ENCODE measurements at places on chromosomes 12 and 14.

DNA sequence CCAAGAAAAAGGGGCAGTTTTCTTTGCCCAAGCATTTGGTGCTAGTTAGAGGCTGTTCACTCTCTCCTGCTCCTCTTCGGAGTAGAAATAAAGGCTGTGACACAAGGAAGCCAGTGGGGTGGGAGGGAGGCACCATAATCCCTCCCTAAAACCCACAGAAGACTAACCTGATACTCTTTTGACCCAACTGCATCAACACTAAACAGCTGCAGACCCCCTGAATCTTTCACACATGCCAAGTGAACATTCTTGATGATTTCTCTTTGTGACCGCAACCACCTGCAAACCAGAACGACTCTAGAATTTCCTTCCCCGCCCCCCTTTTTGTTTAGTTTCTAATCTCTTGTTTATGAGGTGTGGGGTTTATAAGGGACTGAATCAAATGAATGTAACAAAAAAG lies 175.8 kb upstream of the BCL2L14 start:
- peaks cover 3% of the 10 kb centered on the region for H3K36me3 ChIP-seq
- H3K4me1 ChIP-seq, result no peaks in the 10 kb centered on the region

DNA sequence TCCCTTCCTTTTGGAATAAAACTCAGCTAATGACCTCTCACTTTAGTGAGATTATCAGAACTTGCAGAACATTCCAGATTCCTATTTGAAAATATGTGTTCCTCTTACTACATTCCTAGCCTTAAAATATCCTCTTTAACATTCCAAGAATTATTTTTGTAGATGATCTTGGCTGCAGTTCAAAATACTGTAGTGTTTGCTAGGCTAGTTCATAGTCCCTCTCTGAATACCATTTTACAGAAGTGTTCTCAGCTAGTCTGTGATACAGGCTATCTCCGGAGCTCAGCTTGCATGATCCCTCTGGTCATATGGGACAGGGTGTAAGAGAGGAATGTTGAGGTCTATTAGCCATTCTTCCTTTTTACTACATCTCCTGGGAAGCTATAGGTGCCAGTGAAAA lies 17.6 kb upstream of the GPR33 start:
- no peaks in the 10 kb centered on the region for H3K4me1 ChIP-seq
- H3K27me3 ChIP-seq, result no peaks in the 10 kb centered on the region
- no peaks in the 10 kb centered on the region for H3K36me3 ChIP-seq
- DNase-seq, result no peak

GRCh38 chr12:54208591-54208990 lies 19.8 kb upstream of the SMUG1 start:
- H3K27ac ChIP-seq, result no peak overlapping the region
- peaks cover 48% of the 10 kb centered on the region for H3K27me3 ChIP-seq
- no peaks in the 10 kb centered on the region for H3K4me1 ChIP-seq
- no peak overlapping the region for H3K4me3 ChIP-seq

- no peak for DNase-seq
- H3K27me3 ChIP-seq, result no peaks in the 10 kb centered on the region
- H3K4me1 ChIP-seq, result no peaks in the 10 kb centered on the region
- no peak overlapping the region for H3K4me3 ChIP-seq
Observed at GRCh38 chr14:38211255-38211735, 3.6 kb downstream of the SSTR1 start.

- no peak overlapping the region for H3K4me3 ChIP-seq
- H3K27me3 ChIP-seq, result no peaks in the 10 kb centered on the region
- no peaks in the 10 kb centered on the region for H3K4me1 ChIP-seq
- H3K27ac ChIP-seq, result no peak overlapping the region
- no peaks in the 10 kb centered on the region for H3K36me3 ChIP-seq
Observed at GRCh38 chr12:27682534-27682933, 13.7 kb upstream of the REP15 start.

DNA sequence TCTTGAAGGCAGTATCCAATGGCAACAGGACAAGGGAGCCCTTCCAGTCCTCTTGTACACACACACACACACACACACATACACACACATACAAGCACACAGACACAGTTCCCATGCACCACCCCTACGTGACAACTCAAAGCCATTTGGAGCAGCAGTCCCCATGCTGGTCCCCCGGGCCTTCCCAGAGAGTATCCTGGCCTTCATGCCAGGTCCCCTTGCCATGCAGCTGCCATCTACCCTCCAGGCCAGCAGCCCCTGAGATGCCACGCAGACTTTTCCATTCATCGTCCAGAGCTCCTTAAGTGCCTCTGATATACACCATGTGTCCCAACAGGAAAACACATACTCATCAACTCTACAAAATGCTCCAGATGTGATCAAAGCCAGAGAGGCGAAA lies 159.5 kb downstream of the ANO2 start:
- no peak overlapping the region for H3K27ac ChIP-seq
- DNase-seq, result no peak
- no peaks in the 10 kb centered on the region for H3K27me3 ChIP-seq
- H3K4me3 ChIP-seq, result no peak overlapping the region
- no peaks in the 10 kb centered on the region for H3K4me1 ChIP-seq

GRCh38 chr14:34845869-34846268 lies 29.3 kb downstream of the BAZ1A start:
- no peaks in the 10 kb centered on the region for H3K27me3 ChIP-seq
- no peaks in the 10 kb centered on the region for H3K4me1 ChIP-seq
- no peaks in the 10 kb centered on the region for H3K36me3 ChIP-seq
- no peak overlapping the region for H3K4me3 ChIP-seq
- no peak for DNase-seq

- H3K4me3 ChIP-seq, result no peak overlapping the region
- H3K27me3 ChIP-seq, result no peaks in the 10 kb centered on the region
- no peaks in the 10 kb centered on the region for H3K4me1 ChIP-seq
Observed at GRCh38 chr14:88473791-88474190, 81.0 kb downstream of the PTPN21 start.

GRCh38 chr12:64729909-64730587 lies 29.2 kb downstream of the GNS start:
- DNase-seq, result no peak
- no peaks in the 10 kb centered on the region for H3K36me3 ChIP-seq
- peak overlapping the region; percentile 2 for H3K27ac ChIP-seq

DNA sequence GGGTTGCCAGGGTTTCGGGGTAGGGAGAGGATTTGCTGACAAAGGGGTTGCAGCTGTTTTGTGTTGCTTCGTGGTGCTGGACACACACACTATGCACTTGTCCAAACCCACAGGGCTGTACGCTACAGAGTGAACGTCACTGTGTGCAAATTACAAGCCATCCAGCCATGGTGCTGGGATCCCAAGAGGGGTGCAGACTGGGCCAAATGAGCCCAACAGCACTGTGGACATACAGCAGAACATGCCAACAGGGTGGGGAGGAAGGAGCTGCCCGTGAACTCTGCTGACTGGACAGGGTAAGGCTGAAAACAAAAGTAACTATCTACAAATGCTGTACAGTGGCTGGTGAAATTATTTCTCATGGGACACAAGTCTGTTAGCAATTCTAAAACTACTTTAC lies 25.2 kb downstream of the POLE start:
- H3K4me3 ChIP-seq, result no peak overlapping the region
- no peak overlapping the region for H3K27ac ChIP-seq
- no peaks in the 10 kb centered on the region for H3K4me1 ChIP-seq
- no peaks in the 10 kb centered on the region for H3K36me3 ChIP-seq
- H3K27me3 ChIP-seq, result no peaks in the 10 kb centered on the region

- H3K4me1 ChIP-seq, result no peaks in the 10 kb centered on the region
- H3K4me3 ChIP-seq, result peak overlapping the region; percentile 79
- H3K27me3 ChIP-seq, result no peaks in the 10 kb centered on the region
Observed at GRCh38 chr12:30696103-30696408, 387 bp upstream of the IPO8 start.

DNA sequence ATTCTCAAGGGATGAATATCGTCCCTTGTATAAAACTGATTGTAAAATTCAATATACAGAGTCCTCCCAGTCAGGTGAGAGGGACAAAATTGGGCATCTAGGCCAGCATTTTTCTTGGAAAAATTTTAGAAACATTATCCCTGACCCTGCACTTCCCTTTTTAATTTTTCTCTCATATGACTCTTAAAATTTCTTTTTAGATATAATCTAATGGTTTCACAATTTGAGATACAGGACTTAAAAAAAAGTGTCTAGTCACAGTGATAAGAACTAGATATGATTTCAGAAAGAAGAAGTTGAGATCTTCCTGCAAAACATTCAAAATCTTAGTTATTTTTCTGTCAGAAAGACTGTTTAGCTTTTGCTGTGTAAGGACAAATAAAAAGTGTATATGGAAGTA lies 270.8 kb upstream of the PPFIA2 start:
- no peaks in the 10 kb centered on the region for H3K27me3 ChIP-seq
- no peaks in the 10 kb centered on the region for H3K4me1 ChIP-seq
- no peak overlapping the region for H3K4me3 ChIP-seq

DNA sequence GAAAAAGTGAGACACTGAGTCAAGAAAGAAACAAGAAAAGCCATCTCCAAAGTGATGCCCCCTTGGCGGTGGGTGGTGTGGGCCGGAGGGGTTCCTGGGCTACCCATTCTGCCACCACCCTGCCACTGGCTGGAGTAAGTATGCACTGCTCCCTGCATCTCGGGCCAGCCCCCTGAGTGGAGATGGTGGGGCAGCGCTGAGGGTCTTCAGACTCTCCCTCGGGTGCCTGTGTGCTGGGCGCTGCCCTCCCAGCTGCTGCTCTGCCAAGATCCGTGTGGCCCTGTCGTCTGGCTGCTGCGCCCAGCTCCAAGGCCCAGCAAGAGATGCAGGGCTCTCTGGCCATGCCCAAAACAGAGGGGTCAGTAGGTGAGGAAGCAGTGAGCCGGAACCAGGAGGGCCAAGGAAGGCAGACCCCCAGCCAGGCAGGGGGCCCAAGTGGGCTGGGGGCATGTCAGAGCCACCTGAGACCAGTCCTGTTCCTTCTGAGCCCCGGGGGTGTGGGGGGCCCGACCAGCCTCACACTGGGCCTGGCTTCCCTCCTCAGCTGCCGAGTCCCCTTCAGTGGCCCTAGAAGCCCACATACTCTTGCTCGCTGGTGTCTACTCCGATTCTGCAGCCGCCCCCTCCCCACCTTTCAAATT lies 5.2 kb downstream of the GPR132 start:
- no peaks in the 10 kb centered on the region for H3K4me1 ChIP-seq
- no peak overlapping the region for H3K4me3 ChIP-seq
- H3K27ac ChIP-seq, result no peak overlapping the region
- no peak for DNase-seq
- no peaks in the 10 kb centered on the region for H3K36me3 ChIP-seq

- no peak for DNase-seq
- H3K36me3 ChIP-seq, result no peaks in the 10 kb centered on the region
- H3K4me3 ChIP-seq, result no peak overlapping the region
- H3K4me1 ChIP-seq, result no peaks in the 10 kb centered on the region
Observed at GRCh38 chr14:80212023-80212397, 706 bp upstream of the DIO2 start.

DNA sequence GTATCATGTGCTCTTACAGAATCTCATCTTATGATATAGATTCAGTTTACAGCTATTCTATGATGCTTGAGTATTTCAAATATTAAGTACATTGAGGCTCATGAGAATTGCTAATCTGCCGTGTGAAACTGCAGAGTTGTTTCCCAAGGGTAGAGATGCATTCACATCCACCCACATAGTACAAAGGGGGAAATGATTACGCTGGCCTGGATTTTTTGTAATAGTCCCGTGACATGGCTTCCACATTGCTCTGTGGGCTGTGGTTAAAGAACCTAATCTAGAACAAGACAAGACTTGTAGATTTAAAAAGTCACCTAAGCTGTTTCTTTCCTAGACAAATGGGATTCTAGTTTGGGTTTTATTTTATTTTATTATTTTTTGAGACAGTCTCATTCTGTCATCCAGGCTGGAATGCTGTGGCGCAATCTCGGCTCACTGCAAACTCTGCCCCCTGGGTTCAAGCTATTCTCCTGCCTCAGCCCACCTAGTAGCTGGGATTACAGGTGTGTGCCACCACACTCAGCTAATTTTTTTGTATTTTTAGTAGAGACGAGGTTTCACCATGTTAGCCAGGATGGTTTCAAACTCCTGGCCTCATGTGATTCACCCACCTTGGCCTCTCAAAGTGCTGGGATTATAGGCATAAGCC lies 13.0 kb upstream of the RIOX1 start:
- H3K27me3 ChIP-seq, result no peaks in the 10 kb centered on the region
- no peak overlapping the region for H3K27ac ChIP-seq
- H3K36me3 ChIP-seq, result no peaks in the 10 kb centered on the region
- H3K4me3 ChIP-seq, result no peak overlapping the region
- DNase-seq, result no peak
- no peaks in the 10 kb centered on the region for H3K4me1 ChIP-seq

DNA sequence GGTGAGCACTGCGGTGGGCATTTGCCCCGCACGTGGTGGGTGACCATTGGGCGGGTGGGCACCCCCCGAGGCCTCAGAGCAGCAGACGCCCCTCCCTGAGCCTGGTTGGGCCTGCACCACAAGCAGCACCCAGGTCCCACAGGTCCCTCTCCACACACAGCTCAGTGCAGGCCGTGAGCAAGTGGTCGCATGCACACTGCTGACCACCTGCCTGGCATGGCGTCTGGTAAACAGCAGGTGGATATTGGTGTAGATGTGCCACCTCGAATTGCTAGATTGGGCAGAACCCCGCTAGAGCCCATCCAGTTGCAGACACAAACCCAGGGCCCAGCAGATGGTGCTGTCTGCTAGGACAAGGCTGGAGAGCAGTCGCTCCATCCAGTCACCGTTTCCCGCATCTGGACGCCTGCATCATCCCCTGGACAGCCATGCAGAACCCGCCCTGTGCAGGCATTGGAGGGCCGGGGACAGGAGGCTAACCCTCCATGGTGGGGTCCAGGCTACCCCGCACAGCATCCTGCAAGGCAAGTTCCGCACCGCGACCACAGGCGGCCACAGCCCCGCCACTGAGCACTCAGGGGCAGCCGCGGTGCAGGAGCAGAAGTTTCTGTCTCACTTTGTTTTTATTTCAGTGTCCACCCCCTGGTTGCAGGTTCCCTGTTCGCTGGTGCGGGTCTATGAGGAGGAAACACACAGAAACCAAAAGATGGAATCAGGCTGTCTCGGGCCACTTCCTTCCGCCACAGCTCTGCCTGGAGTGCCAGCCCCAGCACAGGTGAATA lies 45.6 kb upstream of the RIMBP2 start:
- no peak overlapping the region for H3K4me3 ChIP-seq
- H3K27ac ChIP-seq, result no peak overlapping the region
- DNase-seq, result peak; percentile 35
- H3K27me3 ChIP-seq, result no peaks in the 10 kb centered on the region
- H3K4me1 ChIP-seq, result no peaks in the 10 kb centered on the region

GRCh38 chr12:53466640-53467039 lies 14.7 kb downstream of the PCBP2 start:
- H3K4me1 ChIP-seq, result peaks cover 4% of the 10 kb centered on the region

DNA sequence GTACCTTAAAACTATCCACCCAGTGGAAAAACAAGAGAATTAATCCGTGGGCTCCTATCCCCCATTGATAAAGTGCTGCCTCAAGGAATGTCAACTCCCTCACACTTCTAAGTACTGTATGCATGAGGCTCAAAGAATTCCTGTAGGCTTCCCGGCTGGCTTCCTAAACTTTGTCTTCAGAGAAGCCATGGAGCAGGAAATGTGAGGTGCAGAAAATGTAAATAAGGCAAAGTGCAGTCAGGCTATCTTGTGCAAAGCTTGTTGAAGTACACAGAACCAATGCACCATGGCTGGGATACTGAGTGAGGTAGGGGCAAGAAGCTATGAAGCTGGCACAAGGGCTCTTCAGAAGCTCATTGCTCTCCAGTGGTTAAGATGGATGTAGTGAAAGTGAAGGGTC lies 611.0 kb downstream of the FSCB start:
- H3K4me1 ChIP-seq, result no peaks in the 10 kb centered on the region
- no peak for DNase-seq
- no peaks in the 10 kb centered on the region for H3K36me3 ChIP-seq
- H3K27ac ChIP-seq, result no peak overlapping the region
- H3K4me3 ChIP-seq, result no peak overlapping the region

GRCh38 chr14:79011091-79011919 lies 841.1 kb downstream of the NRXN3 start:
- H3K27me3 ChIP-seq, result no peaks in the 10 kb centered on the region
- H3K27ac ChIP-seq, result no peak overlapping the region
- no peaks in the 10 kb centered on the region for H3K36me3 ChIP-seq
- DNase-seq, result peak; percentile 18

Data from colonic mucosa (tissue), 4 donors.